ENCODE measurements at places on chromosomes 12 and 14.
A peak's percentile ranks its signal among the peaks of the same experiment; 100 is the strongest.

DNA sequence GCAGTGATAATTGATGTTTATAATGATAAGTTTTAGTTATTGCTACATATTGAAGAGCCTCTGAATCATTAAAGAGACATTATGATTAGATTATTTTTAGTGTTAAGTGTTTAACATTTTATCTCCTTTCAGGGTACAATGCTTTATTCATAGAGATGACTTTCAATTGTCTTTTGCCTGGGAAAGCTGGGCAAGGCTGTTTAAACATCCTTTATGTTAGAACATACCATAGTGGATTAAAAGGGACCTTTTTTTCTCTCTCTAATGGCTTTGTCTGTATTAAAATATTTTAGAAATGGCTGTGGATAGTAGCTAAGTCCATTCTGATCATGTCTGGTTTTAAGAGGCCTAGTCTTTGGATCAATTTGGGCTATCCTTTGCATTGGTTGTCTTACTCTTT, 427.5 kb upstream of the MIS18BP1 start:
- no peak for DNase-seq

- no peak for DNase-seq
These were observed 212.2 kb downstream of the ZFP36L1 start for GRCh38 chr14:68580671-68581070.

DNA sequence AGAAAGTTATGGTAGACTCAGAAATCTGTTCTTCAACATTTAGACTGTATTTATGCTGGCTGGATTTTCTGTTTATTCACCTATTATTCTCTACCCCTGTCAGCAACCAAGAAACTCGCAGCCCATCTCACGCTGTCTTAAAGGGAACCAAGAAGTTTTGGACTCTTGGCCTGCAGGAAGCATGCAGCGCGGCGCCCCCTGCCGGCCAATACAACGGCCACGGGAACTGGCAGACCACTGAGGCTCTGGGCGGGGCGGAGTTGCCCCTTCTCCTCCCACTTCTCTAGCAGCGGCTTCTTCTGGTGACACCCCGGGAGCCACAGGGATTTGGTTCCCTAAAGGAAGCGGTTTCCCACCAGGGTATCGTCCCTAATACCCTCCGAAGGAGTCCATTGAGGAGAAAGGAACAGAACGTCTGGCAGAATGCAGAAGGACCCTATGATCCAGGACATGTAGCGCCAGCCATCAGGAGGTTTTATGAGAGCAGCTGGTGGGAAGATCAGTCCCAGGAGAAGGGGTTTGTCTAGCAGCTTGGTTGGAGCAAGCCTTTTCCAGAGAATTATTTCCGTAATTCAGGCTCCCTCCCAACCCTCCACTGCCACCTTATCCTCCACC, 21.0 kb upstream of the RNASE2 start:
- no peak for DNase-seq

GRCh38 chr12:26277506-26278246, 82.3 kb downstream of the SSPN start:
- DNase-seq = no peak

- DNase-seq = no peak
These were observed 51.7 kb downstream of the TRHDE start for GRCh38 chr12:72323881-72324280.

GRCh38 chr12:6807170-6807569, 14.5 kb upstream of the GPR162 start:
- DNase-seq = no peak

DNA sequence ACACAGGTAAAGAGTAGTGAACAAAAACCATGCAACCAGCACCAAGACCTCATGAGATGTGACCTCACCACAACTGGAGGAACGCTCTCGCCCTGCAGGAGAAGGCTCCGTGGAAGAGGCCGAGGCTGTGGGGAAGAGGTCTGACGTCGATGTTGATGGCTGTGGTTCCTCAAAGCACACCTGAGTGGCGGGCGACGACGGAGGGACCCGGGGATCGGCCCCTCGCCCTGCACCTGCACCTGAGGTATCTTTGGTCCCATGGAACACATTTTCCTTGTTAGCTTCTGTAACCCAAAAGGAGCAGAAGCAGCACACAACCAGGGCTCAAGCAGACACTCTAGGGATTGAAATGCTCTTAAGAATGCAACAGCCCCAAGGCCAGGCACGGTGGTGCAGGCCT, 17.9 kb downstream of the CHFR start:
- DNase-seq = no peak

GRCh38 chr14:31902002-31902401, 175.1 kb upstream of the ARHGAP5 start:
- no peak for DNase-seq

DNA sequence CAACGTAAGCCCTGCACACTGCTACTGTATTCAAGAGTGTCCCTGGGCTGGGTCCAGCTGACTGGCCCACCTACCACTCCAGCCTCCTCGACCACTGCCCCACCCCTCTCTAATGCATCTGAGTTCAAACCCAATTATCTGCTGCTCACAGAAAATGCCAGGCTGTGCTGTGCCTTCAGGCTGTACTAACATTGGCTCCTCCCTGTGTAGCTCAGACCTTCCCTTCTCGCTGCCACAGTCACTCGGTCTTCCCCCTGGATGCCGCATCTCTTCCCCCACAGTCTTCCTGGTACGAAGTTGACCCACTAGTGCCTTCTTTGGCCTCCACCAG, 12.1 kb downstream of the FICD start:
- DNase-seq = no peak

DNA sequence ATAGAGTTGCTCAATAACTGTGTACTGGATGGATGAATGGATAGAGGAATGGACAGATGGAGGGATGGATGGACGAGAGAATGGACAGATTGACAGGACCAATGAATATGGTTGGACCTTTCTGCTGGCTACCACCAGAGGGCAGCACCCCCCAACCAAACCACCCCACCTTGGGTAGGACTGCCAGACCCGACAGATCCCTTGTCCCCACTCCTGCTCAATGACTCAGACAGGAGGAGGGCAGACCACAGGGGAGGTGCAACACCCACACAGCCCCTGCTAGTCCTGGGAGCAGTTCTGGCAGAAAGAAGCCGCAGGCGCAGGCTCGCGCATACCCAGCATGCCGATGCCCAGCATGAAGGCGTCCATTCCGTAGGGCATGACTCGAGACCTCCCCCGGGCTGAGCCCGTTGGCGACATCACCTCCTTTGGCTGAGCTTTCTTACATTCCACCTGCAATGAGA, 12.4 kb downstream of the MSI1 start:
- DNase-seq = peak; percentile 40

- DNase-seq = no peak
These were observed 13.3 kb downstream of the PPP4R3A start for GRCh38 chr14:91496790-91497189.

DNA sequence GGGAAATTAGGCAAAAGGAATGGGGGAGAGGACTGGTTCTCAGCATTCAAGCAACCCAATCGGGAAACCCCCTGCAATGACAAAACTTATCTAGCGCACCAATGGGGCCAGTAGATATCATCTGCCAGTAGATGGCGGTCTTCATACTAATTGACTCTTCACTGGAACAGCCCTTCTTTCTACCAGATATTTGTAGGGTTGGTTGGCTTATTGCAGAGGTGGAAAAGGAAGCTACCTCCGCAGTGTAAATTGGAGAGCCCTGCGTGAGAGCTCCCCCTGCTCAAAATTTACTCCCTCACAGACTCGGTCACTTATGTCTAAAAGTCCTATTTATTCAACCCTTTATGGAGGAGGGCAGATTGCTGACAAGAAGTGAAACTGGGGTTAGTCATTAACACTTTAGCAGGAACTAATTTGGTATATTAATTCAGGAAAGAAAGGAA, 166.1 kb upstream of the CCND2 start:
- peak; percentile 29 for DNase-seq

DNA sequence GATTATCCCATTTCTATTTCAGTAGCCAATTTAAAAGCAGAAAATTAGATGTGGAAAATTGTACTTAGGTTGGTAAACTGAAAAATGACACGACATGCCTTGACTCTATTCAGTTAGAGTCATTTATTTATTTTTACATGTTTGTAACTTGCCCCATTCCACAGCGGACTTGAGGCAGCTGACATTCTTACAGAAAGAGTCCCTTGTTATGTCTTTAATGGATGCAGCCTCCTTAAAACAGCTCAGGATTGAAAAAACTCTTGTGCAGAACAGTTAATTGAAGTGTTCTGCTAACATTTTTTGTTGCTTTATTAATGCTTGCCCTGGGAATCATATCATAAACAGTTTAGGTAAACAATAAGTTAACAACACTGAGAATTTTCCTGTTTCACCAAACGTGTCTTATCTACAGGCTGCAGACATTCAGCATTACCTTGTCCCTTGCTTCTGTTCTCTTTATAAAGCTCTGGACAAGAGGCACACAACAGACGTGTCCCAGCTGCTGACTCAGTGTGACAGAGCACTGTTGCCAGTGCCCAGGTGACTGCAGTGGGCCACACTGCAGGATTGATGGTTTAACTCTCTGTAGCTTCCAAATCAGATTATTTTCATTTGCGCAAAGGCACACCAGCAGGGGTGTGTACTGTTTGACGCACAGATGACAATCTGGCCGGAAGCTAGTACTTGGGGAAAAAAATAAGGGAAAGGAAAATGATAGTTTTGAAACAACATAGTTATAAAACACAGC, 101.6 kb downstream of the PELI2 start:
- DNase-seq = no peak

DNA sequence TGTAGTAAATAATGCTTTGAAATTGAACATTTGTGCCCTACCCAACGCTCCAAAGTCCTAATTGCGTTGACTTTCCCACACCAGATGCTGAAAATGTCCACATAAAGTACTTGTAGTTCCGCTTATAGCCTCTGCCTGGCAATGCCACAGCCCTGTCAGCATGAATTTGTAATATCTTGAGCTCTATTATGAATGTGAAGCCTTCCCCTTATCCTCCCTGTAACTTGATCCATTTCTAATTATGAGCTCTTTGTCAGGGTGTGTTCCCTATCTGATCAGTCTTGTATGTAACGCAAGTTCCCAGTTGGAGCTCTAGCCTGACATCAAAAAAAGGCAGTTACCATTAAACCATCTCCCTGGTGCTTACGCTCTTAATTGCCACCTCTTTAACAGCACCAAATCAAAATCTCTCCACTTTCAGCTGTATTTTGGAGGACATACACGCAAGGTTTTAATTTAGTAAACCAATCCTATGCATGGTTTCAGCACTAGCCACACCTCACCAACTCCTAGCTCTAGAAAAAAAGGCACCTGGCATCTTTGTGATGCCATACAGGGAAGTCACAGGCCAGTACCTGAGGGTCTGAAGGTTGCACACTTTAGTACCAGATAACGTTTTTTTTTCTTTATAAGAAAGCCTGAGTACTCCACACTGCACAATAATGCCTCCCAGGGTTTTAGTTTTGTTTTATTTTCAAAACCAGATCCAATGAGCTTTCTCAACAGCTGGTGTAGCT, 69.3 kb downstream of the EEA1 start:
- DNase-seq = no peak

- no peak for DNase-seq
These were observed 183.0 kb downstream of the ERC1 start for GRCh38 chr12:1173781-1174617.

DNA sequence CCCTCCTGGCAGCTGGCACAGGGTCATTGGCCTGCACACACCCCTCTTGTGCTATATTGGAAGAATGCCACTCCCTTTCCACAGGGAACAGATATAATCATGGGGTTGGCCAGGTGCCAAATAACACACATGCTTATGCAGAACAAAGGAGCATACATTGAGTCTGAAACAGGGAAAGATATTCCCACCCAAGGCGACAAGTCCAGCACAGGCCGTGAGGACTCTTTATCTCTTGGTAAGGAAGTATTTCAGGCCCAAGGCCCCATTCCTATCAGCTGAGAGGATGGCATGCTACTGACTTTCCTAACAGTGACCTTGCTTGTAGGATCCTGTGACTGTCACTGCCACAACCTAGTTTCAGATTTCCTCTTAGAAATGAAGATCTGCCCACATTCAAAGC, 59.0 kb upstream of the STXBP6 start:
- DNase-seq = no peak

DNA sequence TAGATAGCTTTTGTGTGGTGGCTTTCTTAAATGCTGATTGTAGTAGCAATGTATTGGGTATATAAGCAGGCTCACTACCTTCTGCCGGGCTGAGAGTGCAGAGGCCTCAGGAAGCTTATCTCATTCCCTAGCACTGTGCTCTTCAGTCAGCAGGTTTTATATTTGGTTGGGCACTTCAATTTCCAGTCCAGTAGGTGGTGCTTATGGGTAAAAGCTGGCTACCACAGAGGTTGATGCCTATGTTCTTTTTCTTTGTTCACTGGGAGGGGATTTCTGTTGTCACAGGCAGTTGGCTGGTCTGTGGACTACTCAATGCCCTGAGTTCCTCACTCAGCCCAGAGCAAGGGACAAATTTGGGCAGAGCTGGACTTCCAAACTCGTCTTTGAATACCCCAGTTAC, 43.0 kb upstream of the GLIPR1 start:
- DNase-seq = no peak

GRCh38 chr14:79369359-79370332, 841.7 kb downstream of the DIO2 start:
- no peak for DNase-seq

DNA sequence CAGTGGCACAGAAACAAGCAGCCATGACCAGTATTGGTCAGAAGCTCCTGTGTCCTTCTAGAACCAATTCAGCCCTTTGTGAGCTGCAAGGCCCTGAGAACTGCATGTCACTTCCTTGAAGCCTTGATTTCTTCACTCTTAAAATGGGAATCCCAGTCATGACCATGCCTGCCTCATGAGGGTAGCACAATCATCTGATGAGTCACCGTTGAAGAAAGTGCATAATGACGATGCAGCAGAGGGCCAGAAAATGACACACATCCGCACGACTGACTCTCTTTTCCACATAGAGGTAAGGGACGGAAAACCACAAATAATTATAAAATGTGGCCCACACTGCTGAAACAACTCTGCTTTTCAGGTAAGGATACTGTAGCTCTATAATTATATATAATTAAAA, 777.4 kb downstream of the BCL11B start:
- DNase-seq = no peak

GRCh38 chr12:59904874-59905521, 309.2 kb downstream of the SLC16A7 start:
- no peak for DNase-seq

DNA sequence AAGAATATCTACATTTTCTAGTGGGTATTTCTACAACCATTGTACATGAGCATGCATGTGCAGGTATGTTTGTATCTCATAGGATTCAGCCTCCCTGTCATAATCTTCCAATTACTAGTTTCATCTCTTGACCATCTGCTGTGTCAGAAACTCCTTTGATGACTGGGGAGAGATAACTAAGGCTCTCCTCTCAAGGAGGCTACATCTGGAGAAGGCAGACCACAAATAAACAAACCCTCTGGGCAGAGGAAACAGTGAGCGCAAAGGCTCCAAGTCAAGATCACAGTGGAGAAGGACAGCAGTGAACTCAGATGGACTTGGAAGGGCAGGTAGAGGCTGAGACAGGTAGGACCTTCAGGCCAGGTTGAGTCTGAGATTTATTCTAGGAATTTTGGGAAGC, 166.4 kb downstream of the PELI2 start:
- DNase-seq = no peak

GRCh38 chr12:59084511-59085375, 164.4 kb upstream of the LRIG3 start:
- DNase-seq = no peak

DNA sequence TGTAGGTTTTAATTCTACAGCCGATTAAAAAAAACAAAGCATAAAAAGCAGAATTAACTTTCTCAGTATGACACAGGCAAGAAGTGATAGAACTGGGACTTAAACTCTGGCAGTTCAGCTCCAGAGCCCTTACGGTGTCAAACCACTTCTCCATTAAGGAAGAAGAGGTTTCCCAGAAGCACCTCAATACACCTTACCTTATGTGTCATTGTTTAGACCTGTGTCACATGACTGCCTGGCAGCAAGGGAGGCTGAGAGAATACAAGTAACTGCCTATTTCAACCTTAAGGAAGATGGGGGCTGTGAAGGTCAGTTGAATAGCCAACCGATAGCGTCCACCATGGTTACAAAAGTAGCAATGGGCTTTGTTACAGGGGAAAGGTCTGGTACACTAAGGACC, 54.6 kb upstream of the ARHGAP5 start:
- DNase-seq = no peak

Measured in activated CD4-positive, CD25-positive, alpha-beta regulatory T cell (primary cell).